AG08395 (cell line): ENCODE measurements at places on chromosomes 7 and 10.

DNA sequence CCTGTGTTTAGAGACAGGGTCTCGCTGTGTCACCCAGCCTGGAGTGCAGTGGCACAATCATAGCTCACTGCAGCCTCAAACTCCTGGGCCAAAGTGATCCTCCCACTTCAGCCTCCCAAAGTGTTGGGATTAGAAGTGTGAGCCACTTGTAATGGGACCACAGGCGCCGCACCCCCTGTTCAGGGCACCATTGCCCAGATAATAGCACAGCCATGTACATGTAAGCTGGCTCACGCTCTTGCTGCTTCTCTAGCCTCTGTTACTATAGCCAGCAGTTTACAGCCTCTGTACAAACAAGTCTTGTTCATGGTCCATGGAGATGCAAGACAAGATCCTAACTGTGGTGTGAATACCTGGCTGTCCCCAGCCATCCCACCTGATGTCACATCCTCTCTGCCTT is 4.2 kb upstream of the MLXIPL start:
- DNase-seq: no peak

- no peak for DNase-seq
Measured at GRCh38 chr10:101826852-101827434, 8.7 kb upstream of the OGA start.

- no peak for DNase-seq
Measured at GRCh38 chr7:100163006-100163531, 4.5 kb upstream of the TRAPPC14 start.

DNA sequence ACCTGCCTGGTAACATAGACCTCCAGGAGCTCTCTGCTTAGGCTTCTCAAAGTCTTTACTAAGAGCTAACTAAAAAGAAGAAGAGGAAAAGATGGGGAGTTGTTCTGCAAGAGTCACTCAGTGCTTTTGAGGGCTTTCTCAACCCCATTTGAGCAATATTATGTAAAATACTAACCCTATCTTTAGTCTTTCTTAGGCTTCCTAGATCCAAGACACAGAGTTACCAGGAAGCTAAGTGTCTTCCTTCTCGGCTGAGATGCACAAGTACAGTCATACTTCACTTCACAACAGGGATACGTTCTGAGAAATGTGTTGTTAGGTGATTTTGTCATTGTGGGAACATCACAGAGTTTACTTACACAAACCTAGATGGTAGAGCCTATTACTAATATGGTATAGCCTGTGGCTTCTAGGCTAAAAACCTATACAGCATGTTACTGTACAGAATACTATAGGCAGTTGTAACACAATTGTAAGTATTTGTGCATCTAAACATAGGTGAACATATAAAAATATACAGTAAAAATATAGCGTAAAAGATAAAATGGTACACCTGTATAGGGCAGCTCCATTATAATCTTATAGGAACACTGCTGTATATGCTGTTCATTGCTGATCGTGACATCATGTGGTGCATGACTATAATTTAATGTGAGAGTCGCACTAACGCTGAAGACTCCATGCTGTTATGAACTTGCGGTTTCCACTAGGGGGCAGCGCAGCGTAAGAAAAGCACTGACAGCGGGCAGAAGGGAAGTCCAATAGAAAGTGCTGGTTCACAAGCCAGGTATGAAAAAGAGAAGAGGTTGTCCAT is 16.3 kb downstream of the ANKRD22 start:
- peak; percentile 85 for DNase-seq

- DNase-seq: no peak
Measured at GRCh38 chr10:5567477-5567876, 42.7 kb downstream of the CALML3 start.

- DNase-seq: no peak
Measured at GRCh38 chr10:101575580-101576210, 12.4 kb downstream of the POLL start.
